Adrenal gland (tissue), 19 donors: ENCODE measurements at places on chromosomes 3 and 15. TPM values are rescaled to one million over a fixed set of nuclear protein-coding genes. Genes with fewer than 3 reads are reported as not detected.

The PLA1A gene
- 1.4 TPM for total RNA-seq

The SEMA5B gene
- 1.4 TPM for total RNA-seq

The ABI3BP gene
- 31.8 TPM for total RNA-seq

DNA sequence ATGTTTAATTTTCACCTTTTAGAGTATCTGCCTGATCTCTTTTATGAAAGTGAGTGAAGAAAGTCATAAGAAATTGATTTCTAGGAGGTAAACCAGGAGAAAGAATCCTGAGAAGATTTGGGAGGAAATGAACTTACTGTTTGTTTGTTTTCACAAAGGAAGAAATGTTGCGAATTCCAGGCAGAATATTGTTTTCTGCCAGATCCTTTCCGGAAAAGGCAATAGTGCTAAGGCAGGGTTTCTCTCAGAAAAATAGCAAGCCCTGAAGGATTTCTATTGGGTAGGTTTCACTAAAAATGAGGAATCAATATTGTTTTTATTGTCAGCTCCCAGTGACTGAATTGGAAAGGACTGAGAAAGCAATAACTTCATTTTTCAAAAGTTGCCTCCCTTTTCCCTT lies 85.7 kb upstream of the TGFBR2 start:
- no peaks in the 10 kb centered on the region for H3K4me1 ChIP-seq
- no peaks in the 10 kb centered on the region for H3K27me3 ChIP-seq
- no peak overlapping the region for H3K27ac ChIP-seq
- H3K4me3 ChIP-seq = no peak overlapping the region
- H3K36me3 ChIP-seq = no peaks in the 10 kb centered on the region

GRCh38 chr3:46080124-46080968 lies 53.1 kb upstream of the XCR1 start:
- H3K4me3 ChIP-seq = no peak overlapping the region
- no peaks in the 10 kb centered on the region for H3K27me3 ChIP-seq
- no peak overlapping the region for H3K27ac ChIP-seq
- H3K36me3 ChIP-seq = no peaks in the 10 kb centered on the region
- no peak for DNase-seq

DNA sequence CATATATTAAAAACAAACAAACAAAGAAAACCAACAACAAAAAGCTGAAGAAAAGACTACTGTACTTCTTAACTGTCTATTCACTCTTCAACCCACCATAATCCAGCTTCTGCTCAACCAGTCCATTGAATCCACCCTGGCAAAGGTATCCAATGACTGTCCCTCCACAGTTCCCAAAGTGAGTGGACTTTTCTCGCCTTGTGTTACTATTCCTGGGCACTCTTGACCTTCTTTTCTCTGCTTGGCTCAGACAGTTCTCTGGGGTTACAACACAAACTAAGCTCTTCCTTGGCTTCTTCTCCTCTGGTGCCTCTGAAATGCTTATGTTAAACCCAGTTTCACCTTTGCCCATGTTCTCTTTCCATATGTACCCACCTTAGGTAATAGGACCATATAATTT lies 420.2 kb downstream of the PLCL2 start:
- no peak for DNase-seq
- H3K27me3 ChIP-seq = no peaks in the 10 kb centered on the region
- no peak overlapping the region for H3K27ac ChIP-seq
- no peak overlapping the region for H3K4me3 ChIP-seq
- no peaks in the 10 kb centered on the region for H3K4me1 ChIP-seq

The AMIGO3 gene
- total RNA-seq = 0.36 TPM

The CBLB gene
- 35.1 TPM for total RNA-seq

DNA sequence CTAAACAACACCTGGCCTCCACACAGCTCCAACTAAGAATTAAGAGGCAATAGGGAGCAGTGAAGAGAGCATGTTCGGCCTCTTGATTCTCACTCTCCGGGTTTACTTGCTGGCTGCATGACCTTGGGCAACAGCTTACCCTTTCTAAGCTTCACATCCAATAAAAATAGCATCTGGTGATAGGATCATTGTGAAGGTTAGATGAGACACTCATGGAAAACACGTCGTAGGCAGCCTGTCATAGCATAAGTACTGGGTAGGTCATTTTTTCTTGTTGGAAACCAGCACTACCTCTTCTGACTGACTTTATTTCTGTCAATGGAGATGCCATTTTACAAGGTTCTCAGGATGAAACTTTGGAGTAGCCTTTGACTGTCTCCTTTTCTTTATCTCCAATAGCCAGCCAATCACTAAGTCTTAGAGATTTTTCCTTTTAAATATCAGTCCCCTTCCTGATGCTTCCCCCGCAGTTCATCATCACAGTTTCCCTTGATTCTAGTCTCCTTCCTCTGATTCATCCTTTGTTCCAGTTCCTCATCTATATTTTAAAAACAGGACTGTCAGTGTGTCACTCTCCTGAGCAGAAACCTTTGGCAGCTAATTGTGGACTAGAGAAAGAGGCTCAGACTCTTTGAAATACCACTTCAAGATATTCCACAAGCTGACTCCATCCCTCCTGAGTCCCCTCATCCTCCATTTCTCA lies 271.5 kb downstream of the SLC9A9 start:
- no peak overlapping the region for H3K4me3 ChIP-seq
- no peaks in the 10 kb centered on the region for H3K27me3 ChIP-seq
- H3K27ac ChIP-seq = no peak overlapping the region
- H3K4me1 ChIP-seq = no peaks in the 10 kb centered on the region
- H3K36me3 ChIP-seq = no peaks in the 10 kb centered on the region

The STRIT1 gene
- total RNA-seq = not detected

GRCh38 chr3:143366672-143367071 lies 247.1 kb downstream of the CHST2 start:
- H3K27me3 ChIP-seq = no peaks in the 10 kb centered on the region
- no peaks in the 10 kb centered on the region for H3K4me1 ChIP-seq
- no peak for DNase-seq

The DPPA4 gene
- 0.26 TPM for total RNA-seq

The POLQ gene
- total RNA-seq = 6.3 TPM

- no peaks in the 10 kb centered on the region for H3K36me3 ChIP-seq
- H3K27ac ChIP-seq = no peak overlapping the region
- H3K4me1 ChIP-seq = peaks cover 7% of the 10 kb centered on the region
- no peak overlapping the region for H3K4me3 ChIP-seq
Observed at GRCh38 chr3:160260587-160261270, 35.5 kb downstream of the C3orf80 start.
